Activated CD4-positive, alpha-beta T cell treated with anti-CD3 and anti-CD28 coated beads for 1 hour (primary cell): ENCODE measurements at places on chromosomes 4 and X.

DNA sequence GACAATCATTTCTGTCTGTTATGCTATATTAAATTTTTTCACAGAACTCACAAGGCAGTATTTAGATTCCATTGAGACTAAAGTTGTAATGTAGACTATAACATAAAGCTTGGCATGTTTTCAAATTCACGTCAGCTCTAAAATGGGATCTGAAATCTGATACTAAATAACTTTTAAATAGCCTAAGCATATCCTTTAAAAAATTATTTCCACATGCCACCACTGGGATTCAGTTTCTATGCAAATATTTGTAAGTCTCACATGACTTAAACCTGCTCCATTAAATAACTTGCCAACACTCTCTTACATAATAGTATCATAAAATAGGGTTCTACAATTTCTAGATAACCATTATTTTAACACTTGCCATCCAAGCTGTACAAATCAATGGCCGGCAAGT, 32.4 kb downstream of the KLHL8 start:
- no peak for DNase-seq

- no peak for DNase-seq
Observed at GRCh38 chr4:37487668-37488067, 198.5 kb downstream of the RELL1 start.

DNA sequence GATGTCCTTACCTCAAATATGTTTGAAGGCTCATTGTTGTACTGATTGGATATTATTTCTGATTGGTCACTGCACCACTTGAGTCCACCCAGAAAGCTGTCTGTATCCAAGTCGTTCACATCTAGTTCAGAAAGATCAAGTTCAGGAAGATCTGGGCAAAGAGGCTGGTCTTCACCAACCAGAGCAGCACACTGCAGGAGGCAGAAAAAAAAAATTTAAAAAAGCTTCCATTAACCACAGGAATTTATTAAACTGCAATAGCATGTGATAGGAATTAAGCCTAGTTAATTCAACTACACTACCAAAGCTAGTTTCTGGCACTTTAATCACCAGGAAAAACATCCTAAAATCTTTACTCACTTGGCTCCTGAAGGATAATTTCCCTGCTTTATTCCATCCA, 5.1 kb downstream of the PPARGC1A start:
- DNase-seq = no peak

DNA sequence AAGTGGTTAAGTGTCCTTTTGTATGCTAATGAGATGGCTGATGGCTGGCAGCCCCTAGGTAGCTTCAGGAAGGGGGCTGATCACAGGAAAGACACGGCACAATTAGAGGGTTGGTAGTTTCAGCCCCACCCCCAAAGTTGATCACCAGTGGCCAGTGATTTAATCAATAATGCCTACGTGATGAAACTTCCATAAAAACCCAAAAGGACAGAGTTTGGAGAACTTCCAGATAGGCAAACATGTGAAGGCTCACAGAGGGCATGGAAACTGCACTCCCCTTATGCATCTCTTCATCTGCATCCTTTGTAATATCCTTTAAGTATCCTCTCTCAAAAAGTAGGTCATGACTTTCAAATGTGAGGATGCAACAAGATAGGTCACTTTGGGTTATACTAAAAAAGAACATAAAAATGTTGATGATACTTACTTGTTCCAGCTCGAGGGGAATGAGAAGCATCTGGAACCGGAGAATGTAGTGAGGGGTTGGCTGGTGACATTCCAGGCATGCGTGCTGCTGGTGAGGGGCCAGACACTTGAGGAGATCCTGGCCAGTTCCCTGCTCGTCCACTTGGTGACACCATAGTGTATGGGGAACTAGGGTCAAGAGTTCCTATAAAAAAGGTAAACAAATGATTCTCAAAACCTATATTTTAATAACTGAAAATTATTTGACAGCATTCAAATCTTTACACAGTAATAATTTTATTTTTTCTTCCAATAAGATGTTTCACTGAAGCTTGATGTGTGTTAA, 16.7 kb upstream of the CXorf38 start:
- DNase-seq = no peak

DNA sequence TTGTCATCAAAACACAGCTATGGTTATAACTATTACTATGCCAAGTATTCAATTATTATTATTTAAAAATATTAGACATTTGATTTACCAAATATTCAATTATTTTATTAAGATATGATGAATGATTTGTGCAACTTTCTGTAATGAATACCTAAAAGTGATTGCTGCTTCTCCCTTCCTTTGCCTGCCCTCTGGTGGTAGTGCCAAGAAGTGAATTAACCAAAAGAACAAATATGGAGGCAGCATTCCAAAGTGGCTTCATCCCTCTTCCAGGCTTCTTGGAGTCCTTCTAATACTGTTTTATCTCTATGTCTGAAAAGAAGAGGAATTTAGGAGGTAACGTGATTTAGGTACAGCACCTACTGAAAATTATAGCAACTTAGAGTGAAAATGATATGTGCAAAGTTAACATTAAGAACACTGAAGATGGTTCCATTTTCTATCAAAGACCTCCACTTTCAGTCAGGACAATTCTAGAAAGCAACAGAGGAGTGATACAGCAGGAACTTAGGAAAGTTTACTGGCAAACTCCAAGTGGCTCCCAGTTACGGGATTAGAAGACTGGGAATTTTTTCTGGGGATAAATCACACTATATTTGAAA, 43.0 kb downstream of the ENPEP start:
- no peak for DNase-seq

DNA sequence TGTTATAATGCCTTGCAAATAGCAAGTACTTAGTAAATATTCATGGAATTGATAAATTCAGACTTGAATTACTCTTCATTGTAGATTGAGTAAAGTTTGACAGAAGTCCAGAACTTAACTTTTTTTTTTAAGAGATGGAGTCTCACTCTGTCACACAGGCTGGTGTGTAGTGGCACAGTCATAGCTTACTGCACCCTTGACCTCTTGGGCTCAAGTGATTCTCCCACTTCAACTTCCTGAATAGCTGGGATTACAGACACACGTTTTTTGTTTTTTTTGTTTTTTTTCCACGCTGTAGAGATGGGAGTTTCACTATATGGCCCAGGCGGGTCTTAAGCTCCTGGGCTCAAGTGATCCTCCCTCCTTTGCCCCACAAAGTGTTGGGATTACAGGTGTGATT, 32.1 kb downstream of the UBE2K start:
- no peak for DNase-seq

DNA sequence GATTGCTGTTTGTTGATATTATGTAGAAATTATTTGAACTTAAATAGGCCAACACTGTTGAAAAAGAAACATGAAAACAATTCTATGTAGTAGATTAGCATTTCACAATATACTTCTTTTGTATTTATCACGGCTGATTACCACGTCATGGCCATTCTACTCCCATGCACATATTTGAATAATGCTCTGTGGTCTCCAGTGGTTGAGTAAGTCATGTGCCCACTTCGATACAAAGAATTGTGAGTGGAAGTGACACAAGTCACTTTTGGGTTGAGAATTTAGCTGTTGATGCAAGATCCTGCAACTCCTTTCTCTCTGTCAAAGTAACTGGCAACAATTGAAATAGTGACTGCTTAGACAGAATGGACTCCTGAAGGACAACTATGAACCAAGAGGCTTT, 6.7 kb upstream of the FSTL5 start:
- no peak for DNase-seq

GRCh38 chr4:158968961-158969360, 133.9 kb upstream of the RAPGEF2 start:
- DNase-seq = no peak

GRCh38 chrX:19650996-19651395, 135.7 kb upstream of the MAP3K15 start:
- no peak for DNase-seq

DNA sequence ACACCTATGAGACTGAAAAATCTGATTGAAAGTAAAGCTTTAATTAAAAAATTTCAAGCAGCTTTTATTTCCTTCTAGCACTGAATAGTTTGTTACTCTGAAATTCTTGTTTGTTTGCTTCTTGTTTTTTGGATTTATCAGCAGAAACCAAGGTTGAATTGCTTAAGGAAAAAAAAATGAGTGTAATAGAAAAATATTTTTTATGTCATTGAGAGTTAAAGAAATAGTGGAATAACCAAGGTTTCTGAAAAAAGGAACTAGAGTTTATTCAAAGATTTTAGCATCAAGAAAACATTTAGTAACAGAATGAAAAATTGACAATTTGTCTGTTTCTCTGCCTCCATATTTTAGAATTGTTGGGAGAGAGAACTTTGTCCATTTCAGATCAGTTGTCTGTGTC, 1852.2 kb downstream of the PCDH7 start:
- DNase-seq = no peak
